ENCODE measurements at places on chromosomes 6 and 20. TPM values are rescaled to one million over a fixed set of nuclear protein-coding genes. Genes with fewer than 3 reads are reported as not detected.

DNA sequence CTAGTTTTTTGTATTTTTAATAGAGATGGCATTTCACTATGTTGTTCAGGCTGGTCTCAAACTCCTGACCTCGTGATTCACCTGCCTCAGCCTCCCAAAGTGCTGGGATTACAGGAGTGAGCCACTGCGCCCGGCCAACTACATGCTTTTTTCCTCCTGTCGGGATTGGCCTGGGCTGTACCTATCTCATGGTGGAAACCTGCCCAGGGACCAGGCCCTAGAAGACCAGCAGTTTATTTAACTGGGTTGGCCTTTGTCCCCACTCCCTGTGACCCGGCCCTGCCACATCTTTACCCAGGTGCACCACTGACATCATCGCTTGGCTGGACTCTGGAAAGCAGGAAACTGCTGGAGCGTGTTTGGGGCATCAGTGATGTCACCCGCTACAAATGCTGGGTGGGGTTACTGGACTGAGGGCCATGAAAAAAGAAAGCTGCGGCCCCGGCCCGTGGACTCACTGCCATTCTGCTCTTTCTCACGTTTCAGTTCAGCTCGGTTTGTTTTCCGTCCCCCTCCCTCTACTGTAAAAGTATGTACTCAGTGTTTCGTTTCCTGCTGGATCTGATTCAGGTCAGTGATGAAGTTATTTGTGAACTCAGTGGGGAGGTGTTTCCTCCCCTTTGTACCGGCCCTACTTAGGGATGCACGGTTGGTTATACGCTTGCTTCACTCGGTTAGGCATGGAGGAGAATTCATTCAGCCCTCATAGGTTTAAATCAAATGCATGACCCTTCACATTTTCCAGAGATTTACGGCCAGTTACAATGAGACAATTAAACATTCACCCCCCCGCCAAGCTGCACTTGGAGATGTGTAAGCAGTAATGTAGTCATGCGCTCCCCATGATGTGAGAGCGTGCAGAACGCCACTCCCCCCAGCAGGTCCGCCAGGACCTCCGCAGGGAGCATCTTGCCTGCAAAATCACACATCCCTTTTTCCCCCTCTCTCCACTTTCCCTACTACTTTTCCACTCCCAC lies 179.3 kb downstream of the MTHFD1L start:
- peak; percentile 73 for DNase-seq

MRS2 gene
- 27.1 TPM for total RNA-seq

- DNase-seq = peak; percentile 47
Observed at GRCh38 chr20:1816384-1817381, 78.5 kb upstream of the SIRPA start.

- DNase-seq = peak; percentile 28
Observed at GRCh38 chr6:21887231-21888185, 294.0 kb downstream of the SOX4 start.

DNA sequence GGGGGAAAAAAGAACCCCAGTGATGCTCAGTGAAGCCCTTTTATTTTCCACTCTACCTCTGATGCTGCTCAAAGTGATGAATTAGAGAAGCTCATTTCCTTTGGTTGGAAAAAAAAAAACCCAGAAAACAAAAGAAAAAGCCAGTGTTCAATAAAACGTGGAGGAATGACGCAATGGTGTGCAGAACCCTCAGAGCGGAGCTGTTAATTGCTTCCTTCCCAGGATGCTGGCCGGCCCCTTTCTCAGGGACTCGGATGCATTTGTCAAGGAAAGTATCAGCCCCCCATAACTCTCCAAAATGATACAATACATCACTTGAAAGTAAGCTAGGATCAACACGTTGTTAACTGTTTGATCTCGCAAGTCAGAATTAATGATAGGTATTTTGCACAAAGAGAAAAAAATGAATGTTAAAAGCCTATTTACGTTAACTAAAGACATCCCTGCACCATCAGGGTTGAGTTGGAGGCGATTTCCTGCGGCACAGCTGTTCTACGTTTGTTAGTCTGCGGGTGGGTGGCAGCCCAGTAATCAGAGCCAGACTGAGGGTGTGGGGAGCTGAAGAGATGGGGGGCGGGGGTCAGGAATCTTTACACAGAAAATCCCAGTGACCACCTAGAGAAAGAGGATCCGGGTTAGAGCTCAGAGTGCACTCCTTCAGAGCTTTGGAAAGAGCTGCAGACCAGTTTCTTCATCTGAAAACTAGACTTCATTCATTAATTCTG lies 132.4 kb downstream of the BMP7 start:
- no peak for DNase-seq

SLC35F1 gene
- total RNA-seq = 1.5 TPM

GRCh38 chr20:10777710-10778109 lies 103.9 kb upstream of the JAG1 start:
- no peak for DNase-seq

PSORS1C1 gene
- total RNA-seq = 3.5 TPM

NKX2-4 gene
- not detected for total RNA-seq

DNA sequence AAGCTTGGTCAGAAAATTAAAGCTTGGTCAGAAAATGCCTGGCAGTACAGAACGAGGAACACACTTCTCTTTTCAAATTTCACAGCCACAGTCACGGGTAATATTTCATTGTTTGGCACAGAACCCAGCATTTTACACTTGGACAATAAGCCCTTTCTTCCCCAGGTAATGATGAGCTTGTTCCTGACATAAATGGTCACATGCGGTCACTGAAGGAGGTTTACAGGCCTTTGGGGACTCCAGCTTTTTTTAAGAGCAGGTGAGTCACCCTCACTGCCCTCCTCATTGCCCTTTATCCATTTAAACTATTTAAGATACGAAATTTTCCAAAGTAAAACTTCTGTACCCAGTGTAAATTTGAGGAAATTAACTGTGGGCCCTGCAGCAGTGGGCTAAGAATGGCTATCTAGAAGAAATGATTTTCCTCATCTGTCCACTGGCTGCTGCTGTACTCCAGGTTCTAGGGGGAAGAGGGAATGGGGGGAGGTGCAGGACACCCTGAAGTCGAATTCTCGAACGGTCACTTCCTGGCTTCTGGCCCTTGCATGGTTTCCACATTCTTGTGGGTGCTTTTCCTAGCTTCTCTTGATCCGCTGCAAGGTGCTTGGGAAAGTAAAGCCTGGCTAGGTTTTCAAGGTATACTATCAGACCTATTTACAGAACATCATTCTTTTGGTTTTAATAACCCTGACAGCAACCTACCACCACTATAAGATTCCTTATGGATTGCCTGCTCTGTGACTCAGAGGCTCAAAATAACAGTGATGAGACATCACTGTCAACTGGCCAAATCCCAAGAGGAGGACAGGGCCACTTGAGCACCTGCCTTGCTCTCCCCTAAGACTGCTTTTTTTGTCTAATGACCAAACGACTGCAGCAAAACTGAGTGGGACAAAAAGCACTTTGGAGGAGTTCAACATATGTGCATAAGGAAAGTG lies 75.8 kb downstream of the PREP start:
- peak; percentile 67 for DNase-seq

C20orf144 gene
- total RNA-seq = 0.91 TPM

- DNase-seq = no peak
Observed at GRCh38 chr20:57002066-57002570, 264.3 kb downstream of the BMP7 start.

- DNase-seq = no peak
Observed at GRCh38 chr6:86152546-86152945, 509.9 kb upstream of the SYNCRIP start.

DNA sequence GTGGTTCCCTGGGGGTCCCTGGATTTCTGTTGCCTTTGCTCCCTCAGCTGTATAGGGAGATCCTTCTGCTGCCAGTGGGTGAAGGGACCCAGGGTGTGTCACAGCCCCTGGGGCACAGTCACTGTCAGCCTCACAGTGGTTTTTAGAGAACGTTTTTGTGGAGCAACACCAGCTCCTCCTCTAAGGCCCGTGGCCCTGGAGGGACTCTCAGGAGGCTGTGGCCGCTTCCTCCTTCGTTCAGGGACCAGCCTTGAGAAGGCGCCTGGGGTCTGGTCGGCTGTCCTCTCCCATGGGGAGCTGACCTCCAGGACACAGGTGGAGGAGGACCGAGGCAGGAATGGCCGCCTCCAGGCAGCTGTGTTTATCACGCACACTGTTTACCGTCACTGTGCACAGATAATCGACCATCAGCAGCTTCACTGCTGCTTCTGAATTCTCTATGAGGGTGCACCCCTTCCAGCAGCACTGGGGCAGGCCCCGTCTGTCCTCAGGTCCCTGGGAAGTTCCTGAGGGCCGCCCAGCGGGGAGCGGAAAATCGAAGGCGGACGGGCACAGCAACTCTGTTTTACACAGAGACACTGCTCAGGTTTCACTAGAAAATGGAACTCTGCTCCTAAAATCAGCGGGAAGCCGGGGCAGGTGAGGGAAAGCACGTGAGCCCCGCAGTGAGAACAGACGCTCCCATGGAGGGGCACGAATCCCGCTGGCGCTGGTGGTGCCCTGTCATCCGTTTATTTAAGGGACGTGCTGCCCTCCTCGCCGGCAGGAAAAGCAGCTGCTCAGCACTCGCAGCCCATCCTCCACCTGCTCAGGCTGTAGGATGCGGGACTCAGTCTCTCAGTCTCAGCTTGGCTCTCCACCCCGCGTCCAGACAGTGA lies 10.4 kb upstream of the FRMD1 start:
- DNase-seq = no peak

GPR63 gene
- total RNA-seq = 3.4 TPM

ADGRF5 gene
- 16.1 TPM for total RNA-seq

DNA sequence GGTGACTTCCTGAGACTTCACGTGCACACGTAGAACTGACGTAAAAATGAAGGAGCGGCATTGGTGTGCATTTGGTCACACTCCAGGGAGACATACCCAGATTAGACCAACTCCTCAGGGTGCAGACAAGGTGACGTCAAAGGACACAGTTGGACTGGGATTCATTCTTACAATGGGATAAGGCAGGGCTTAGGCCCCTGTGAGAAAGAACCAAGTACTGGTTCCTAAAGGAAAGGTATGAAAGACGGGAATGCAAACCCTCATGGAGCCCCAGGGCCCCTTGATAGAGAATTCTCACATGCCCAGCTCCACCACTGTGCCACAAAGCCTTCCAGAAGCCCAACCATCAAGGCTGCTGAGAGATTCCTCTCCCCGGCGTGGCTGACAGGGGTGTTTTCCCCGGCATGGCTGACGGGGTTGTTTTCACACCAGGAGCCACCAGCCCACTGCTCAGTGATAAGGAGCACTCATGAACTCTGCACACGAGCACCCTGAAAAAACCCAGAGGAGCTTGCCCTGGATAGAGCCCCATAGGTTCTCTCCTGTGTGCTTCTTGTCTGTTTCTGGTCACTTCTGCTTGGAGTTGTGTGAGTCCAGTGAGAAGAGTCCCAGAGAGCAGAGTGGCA lies 90.1 kb downstream of the CAP2 start:
- no peak for DNase-seq

Measured in prostate gland (tissue), 2 donors.